ENCODE measurements at places on chromosomes 7 and 10.

GRCh38 chr7:136677471-136678365 lies 190.7 kb upstream of the CHRM2 start:
- DNase-seq: peak; percentile 85

DNA sequence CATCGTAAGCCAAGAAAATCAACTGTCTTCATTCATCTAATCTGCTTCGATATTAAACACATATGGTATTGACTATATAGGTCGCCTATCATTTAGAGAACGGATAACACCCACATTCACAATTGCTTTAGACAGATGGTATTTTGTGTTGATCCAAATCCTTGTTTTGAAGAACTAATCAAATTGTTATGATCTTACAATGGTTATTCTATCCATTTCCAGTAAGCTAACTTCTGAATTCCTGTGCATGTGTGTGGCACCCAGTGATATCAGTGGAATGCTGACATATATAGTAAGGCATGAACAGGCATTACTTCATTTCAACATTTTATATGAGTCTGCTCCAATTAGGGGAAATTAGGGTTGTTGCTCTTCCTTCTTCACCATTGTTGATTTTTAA lies 98.8 kb downstream of the SEMA3E start:
- peak; percentile 66 for DNase-seq

GRCh38 chr10:16770670-16771069 lies 46.6 kb downstream of the RSU1 start:
- DNase-seq: no peak

DNA sequence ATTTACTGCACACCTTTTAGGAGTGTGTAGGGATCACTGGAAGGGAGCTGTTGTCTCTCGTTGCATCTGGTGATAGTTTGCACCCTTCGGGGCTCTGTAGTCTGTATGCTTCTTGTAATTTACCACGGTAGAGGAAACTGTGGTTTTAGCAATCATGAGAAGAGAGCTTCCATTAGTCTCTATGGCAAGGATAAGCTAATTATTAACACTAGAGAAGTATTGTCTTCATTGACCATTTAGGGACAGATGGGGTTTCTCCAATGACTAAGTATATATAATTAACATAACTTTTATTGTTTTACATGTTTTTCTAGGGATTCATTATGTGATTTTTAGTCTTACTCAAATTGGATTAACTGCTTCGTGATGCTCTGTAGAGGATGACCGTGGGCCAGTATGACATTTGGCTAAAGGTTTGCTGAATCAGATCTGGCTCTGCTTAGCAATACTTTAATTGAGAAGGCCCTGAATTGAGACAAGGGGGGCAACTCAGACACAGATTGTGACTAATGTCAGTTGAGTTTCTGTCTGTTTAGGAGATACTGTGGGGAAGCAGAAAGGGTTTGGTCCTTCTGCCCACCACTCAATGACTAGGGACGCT lies 8.7 kb downstream of the SLC18A2 start:
- no peak for DNase-seq

- peak; percentile 39 for DNase-seq
Observed at GRCh38 chr7:876972-877311, 588 bp downstream of the GET4 start.

DNA sequence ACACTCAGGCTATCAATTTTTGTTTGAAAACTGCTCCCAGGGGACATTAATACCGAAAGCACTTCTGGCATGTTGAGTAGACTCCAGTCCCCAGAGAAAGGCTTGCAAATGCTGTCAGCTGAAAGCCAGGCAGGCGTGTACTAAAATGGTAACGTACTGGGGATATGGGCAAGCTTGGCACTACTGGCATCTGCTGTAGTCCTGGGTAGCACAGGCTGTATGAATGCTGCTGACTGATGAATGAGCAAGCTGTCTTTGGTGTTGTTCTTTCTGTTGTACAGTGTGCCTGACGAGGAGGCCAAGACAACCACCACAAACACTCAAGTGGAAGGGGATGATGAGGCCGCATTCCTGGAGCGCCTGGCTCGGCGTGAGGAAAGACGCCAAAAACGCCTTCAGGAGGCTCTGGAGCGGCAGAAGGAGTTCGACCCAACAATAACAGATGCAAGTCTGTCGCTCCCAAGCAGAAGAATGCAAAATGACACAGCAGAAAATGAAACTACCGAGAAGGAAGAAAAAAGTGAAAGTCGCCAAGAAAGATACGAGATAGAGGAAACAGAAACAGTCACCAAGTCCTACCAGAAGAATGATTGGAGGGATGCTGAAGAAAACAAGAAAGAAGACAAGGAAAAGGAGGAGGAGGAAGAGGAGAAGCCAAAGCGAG lies 53.5 kb upstream of the AGBL3 start:
- DNase-seq: no peak

DNA sequence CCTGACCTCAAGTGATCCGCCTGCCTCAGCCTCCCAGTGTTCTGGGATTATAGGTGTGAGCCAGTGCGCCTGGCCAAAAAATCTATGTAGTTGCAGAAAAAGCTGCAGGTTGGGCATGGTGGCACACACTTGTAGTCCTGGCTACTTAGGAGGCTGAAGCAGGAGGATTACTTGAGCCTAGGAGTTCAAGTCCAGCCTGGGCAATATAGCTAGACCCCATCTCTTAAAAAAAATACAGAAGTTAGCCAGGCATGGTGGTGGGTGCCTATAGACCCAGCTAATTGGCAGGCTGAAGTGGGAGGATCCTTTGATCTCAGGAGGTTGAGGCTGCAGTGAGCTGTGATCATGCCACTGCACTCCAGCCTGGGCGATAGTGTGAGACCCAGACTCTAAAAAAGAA lies 24.8 kb upstream of the CAMK1D start:
- DNase-seq: no peak

DNA sequence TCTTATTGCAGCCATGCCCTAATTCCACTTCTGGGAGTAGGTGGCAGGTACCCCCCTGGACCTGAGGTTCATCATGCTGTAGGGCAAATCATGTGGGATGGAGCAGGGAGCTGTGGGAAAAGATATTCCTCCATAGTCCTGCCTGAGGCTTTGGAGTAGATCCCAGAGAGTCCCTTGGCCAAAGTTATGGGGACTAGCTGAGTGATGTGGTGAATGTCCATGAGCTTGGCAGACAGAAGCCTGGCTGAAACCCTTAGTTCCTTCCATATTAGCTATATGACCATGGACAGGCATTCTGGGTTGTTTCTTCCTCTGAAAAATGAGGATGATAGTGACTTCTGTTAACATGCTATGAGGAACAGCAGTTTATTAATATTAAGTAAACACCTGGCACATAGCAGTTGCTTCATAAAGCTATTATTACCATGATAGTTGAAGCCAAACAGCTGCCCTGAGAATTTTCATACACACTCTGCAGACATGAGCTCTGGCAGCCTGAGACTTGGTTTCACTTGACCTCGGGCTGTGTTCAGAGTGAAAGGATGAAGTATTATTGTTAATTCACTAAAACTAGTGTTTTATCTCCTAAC lies 15.0 kb upstream of the IMPDH1 start:
- no peak for DNase-seq

All from epithelial cell of esophagus (primary cell).